ENCODE measurements at places on chromosomes 1 and 21.

DNA sequence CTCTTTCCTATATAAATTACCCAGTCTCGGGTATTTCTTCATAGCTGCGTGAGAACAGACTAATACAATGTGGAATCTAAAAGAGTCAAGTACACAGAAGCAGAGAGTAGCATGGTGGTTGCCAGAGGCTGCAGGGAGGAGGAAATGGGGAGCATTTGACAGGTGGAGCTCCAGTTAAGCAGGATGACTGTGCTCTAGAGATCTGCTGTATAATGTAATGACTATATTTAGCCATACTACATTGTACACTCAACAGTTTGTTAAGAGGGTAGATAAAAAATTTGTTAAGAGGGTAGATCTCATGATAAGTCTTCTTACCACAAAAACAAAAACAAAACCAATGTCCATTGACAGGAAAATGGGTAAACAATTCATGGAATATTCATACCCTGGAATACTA lies 82.1 kb downstream of the MT1HL1 start:
- no peak for DNase-seq

DNA sequence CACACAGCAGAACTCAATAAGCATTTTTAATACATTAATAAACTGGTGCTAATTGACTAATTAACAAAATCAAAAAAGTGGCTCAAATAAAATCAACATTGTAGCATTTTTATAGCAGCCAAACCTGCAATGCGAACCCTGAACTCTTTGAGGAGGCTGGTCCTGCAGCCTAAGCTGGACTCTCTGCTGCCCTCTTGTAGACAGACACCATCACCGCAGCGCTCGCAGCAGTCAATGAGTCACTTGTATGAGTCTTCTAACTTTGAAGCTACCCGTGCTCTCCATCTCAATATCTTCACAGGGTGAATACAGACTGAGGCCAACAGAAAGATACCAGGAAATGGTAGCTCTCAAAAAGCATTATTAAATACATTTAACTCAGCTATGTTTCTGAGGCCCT lies 9.7 kb upstream of the KRTAP7-1 start:
- DNase-seq: peak; percentile 57

- DNase-seq: no peak
Measured at GRCh38 chr1:209641832-209642172, 10.4 kb downstream of the LAMB3 start.

GRCh38 chr1:180901076-180901990 lies 11.4 kb upstream of the KIAA1614 start:
- no peak for DNase-seq

DNA sequence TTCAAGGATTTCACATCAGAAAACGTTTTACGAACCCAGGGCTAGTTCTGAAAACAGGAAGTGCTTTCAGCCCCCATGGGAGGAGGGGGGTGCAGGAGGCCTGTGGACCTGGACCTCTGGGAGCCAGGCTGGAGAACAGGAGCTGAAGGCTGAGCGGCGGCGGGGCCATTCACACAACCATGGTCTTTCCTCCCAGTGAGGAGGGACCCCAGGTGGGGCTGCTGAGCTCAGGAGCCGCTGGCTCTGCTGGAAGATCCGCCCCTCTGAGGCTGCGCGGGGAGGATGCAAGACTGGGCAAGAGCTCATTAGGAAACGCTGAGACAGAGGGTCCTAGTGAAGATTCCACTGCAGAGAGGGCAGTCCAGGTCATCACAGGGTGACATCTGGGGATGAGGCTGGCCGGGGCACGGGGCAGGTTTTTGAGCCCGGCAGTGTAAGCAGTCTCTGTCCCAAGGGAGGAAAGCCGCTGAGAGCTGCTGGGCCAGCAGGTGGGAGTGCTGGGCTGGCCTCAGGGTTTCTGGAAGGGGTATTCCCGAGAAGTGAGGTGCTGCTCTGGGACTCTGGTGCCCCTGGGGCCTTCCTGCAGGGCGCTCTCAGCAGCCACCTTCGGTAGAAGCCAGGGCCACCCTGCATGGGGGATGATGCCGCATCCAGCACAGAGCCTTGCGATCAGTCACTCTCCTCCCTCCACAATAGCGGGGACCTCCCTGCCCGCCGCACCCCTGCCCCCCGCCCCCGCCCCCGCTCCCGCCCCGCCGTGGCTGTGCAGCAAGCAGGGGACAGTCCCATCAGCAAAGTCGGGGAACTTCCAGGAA lies 7.5 kb downstream of the MX2 start:
- DNase-seq: peak; percentile 61

DNA sequence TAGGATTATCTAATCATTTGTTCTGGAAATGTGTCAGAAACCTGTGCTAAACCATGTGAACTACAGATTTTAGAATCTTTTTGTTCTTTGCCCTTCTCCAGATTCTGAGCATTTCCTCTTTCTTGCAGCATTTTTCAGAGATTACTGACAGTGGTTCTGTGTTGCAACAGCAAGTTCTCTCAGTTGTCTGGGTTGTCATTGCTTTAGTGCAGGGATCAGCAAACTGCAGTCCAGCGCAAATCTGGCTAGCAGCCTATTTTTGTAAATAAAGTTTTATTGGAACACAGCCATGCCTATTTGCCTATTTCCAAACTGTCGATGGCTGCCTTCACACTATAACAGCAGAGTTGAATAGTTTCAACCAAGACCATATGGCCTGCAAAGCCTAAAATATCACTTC lies 66.3 kb upstream of the LRRC8D start:
- DNase-seq: no peak

GRCh38 chr1:153535242-153536011 lies at the start of gene S100A6:
Gene S100A6, minus strand, starts transcription at chr1:153535991. Its CDS starts 652 bp downstream, at chr1:153535339.
- no peak for DNase-seq

DNA sequence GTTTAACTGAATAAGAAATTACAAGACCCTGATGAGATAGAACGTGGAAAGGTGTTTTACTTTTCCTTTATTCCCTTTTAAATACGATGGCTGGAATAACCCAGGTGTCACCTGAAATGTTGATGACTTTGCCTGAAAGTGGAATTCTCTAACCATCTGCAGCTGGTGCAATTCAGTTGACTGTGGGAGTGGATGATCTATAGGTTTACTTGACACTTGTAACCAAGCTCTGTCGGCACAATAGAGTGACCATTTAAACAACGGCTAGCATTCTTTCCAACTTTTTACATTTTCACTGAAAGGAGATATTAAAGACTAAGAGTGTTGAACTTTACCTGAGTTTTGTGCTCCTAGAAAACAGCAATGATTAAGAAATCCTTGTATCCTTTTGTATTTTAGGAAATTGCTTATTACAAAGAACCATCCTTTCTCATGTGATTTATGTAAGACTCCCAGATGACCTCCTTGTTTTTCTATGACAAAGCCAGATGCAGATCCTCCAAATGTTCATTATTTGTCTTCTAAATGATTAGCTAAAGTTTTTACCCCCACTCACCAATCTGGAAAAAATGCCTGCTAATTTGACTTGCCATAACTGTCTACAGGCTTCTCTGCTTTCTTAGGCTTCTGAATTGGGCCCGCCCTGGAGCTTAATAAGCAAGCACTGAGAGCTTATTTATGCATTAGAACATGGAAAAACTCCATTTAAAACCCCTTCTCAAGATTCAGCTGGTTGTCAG lies 129.5 kb upstream of the LRRC7 start:
- no peak for DNase-seq

GRCh38 chr1:186194107-186194756 lies 180.8 kb downstream of the TPR start:
- DNase-seq: no peak

DNA sequence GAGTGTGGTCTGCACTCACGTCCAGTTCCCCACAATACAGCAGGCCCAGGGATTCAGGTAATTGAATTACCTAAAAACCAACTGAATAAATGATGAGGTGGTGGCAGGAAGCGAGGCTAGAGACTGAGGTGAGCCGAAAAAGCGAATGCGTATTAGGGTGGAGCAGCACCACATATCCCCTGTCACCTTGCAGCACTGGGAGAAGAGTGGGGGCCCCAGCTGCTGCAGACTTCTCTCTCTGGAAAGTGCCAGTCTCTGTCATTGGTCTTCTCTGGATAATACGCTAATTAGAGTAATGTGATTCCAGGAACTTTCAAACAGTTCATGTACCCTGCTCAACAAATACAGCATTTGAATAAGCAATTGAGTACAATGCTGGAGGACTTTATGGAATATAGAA lies 199.0 kb downstream of the RPS6KC1 start:
- no peak for DNase-seq

- no peak for DNase-seq
Measured at GRCh38 chr1:30916296-30916695, 7.7 kb upstream of the SDC3 start.

- no peak for DNase-seq
Measured at GRCh38 chr1:185016880-185017279, 28.5 kb upstream of the RNF2 start.

All from NAMALWA (cell line).